CD8-positive, alpha-beta memory T cell (primary cell): ENCODE measurements at places on chromosomes 3 and 15. TPM values are rescaled to one million over a fixed set of nuclear protein-coding genes. Genes with fewer than 3 reads are reported as not detected.

DNA sequence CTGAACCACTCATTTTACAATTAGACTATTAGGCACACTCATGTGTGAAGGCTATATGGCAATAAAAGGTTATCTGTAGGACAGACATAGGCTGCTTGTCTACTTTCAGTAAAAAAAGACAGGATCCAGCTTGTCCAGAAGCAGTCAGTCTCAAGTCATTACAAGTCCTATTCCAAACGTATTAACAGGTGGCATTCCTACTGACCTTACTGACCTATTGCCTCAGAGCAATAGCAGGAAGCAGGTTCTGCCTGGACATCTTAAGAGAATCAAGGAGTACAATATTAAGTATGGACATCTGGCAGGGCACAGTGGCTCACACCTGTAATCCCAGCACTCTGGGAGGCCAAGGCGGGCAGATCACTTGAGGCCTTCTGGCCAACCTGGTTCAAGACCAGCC lies 7.0 kb downstream of the CMTM6 start:
- no peak for DNase-seq

DNA sequence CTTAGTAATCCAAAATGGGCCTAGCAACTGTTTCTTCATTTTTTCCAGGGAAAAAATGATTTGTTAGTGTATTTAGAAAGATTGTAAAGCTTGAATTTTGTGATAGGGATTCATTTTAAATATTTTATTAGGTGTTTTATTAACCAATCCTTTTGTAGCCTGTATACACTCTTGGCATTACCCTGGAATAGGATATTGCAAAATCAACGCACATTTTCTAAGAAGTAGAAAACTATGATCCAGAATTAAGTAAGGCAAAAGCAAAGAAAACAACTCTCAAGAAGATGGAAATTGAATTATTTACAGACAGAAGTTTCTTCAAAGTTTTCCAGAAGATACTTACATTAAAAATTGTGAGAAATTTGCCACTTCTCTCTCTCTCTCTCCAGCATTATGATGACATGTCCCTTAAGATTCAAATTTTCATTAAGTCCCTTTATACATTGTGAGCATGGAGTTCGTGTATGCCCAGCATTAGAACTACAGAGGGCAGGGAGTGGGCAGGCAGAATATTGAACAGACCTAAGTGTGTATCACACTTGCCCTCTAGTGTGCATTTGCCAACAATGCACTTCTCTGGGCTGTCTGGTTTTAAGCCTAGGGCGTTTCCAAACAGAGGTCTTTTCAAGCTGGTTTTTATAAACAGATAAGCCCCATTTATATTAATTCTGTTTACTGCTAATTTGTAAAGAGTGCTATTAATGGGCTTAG lies 28.5 kb upstream of the CMSS1 start:
- DNase-seq, result no peak

DNA sequence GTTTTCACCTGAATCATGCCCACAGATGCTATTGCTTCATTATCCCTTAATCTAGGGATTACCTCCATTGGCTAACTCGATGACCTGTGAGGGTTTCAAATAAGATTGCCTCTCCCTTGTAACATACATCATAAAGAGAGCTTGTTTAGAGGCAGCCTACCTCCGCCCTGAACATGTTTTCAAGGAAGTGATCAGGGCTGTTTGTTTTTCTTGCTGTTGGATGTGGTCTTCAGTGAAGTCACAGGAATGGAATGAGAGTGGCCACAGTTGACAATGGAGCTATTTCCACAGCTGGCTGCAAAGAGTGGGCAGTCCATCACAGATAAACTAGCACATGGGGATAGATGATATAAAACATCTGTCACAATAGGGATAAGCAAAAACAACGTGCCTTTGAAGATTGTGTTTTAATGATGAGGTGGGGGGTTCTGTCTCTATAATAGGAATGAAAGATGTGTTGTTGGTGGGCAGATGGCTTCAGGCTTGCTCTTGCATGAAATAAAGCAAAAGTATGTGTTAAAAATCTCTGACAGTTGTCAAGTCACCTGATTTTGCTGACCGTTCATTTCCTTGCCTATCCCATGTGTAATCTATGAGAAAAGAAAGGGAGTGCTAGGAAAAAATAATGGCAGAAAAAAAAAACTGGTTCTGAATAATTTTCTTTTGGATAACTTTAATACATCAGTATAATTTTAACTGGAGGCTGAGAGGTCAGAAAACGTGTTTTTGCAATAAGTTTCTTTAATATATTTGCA lies 642.3 kb downstream of the RBMS3 start:
- DNase-seq, result no peak

DNA sequence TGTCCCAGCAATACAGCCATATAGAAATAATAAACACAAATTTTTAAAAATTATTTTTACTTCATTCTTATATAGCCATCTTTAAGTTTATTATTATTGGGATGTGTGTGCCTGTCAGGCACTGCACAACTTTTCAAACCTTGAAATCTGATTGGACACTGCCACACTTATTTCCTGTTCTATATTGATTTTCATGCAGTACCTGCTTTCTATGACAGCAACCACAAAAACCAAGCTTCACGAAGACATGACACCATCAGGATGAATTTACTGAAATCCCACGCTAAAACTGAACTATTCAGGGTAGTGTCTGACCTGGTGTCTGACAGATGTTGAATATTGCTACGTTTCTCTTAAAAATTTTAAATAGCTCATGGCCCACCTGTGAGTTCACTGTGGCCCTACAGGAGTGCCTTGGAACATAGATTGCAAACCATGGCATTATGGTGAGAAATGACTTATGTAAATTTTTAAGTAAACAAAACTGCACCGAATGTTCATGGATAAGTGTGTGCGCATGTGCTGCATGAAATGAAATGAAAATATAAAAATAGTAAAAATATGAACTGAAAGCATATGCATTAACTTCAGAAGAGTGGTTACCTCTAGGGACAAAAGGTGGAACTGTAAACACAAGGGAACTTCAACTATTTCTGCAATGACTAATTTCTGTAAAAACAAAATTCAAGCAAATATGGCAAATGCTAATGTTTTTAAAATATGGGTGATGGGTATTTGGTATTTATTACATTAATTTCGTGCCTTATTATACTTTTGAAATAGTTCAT lies 152.3 kb downstream of the ZBTB20 start:
- no peak for DNase-seq

SCAMP5 gene
- 0.74 TPM for total RNA-seq

GRCh38 chr15:34119291-34119690 lies 17.4 kb downstream of the PGBD4 start:
- no peak for DNase-seq

GRCh38 chr15:55942332-55942731 lies 51.1 kb downstream of the NEDD4 start:
- no peak for DNase-seq

TNFAIP8L3 gene
- total RNA-seq, result 2.1 TPM

- DNase-seq, result no peak
These were observed 186.9 kb downstream of the FOXB1 start for GRCh38 chr15:60191016-60191415.

TMEM212 gene
- not detected for total RNA-seq

DNA sequence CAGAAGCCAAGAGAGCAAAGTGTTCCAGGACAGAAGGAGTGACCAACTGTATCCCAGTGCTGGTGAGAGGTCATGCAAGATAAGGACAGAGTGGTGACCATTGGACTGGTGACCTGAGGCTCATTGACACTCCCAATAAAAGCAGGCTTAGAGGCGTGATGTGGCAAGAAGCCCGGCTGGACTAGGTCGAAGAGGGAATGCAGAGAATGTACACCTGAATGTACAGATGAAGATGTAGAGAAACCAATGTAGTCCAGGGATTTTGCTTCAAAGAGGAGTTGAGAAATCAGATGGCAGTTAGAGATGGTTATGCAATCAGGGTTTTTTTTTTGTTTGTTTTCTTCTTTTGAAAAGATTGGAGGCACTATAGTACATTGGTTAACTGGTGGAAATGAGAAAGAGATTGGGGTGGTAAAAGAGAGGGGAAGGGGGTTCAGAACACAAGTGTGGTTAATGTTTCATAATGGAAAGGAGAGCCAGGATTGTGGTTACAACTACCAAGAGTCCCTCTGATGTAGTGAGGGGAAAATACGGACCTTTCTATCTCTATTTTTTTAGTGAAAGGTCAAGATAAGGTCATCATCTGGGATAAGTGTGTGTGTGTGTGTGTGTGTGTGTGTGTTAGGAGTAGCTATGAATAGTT lies 23.3 kb downstream of the ST3GAL6 start:
- no peak for DNase-seq

DNA sequence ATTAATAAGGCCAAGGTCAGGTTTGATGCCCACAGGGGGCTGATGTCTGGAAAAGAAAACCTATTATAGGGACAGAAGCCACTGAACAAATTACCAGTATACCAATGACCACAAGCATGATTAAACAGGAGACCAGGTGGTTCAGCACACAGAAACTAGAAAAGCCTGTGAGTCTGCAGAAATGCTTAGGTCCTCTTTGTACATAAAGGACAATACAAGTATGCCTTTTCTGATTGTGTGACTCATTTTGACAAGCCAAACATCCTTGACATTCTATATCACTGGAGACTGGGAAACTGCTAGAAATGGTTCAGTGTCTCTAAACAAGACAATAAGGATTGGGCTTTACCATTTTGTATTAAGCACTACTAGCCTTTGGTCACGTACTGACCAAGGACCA lies 113.2 kb upstream of the MYO5C start:
- DNase-seq, result no peak

XCR1 gene
- total RNA-seq, result not detected

DNA sequence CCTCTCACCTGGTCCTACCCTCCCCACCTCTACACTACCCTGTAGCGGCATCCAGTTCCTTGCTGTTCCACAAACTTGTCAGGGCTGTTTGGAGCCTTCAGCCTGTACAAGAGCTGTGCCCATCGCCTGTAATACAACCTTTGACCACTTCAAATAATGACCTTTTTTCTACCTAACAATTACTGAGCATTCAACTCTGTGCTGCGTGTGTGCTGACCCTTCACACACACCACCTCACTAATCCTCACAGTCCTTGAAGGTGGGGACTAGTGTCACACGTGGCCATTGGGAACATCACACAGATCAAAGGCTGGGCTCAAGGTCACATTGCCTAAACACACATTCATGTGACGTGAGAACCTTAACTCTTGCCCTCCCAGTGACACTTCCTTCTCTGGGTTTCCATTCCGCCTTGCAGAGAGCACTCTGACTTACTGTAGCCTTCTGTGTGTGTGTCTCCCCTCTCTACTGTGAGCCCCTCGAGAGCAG lies 3.1 kb downstream of the C3orf20 start:
- no peak for DNase-seq

- no peak for DNase-seq
These were observed 97.8 kb downstream of the HMG20A start for GRCh38 chr15:77518458-77518857.

- no peak for DNase-seq
These were observed 100.8 kb upstream of the AZI2 start for GRCh38 chr3:28449398-28449797.

DNA sequence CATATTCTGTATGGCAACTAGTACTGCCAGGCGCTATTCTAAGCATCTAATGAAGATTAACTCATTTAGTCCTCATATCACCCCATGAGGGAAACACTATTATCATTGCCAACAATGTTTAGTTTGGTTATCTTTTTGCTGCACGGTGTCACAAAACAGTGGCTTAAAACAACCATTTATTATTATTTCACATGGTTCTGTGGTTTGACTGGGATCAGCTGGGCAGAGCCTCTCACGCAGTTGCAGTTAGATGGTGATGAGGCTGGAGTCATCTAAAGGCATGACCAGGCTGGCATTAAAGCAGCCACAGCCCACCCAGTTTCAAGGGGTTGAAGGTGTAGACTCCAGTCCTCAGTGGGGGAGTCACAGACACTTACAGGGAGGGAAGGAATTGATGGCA lies 32.8 kb upstream of the RASA2 start:
- no peak for DNase-seq

DNA sequence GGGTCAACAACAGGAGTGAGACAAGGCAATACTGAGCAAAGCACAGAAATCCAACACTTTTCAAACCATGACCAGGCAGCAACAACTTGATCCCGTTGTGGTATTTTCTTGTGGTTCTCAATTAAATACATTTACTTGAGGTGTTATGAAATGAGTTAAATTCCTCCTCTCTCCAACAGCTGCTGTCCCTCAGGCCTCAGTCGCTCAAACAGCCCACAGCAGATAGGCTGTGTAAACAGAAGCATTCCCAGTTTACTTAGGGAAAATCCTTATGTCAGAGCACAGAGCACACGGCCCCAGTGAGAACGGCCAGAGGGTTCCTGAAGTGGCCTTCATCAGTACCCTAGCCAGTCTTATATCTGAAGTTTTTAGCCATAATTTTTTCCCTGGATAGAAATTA lies 359.9 kb downstream of the AGBL1 start:
- DNase-seq, result no peak

CYP1A2 gene
- not detected for total RNA-seq

ZMYND10 gene
- total RNA-seq, result 1.3 TPM

DNA sequence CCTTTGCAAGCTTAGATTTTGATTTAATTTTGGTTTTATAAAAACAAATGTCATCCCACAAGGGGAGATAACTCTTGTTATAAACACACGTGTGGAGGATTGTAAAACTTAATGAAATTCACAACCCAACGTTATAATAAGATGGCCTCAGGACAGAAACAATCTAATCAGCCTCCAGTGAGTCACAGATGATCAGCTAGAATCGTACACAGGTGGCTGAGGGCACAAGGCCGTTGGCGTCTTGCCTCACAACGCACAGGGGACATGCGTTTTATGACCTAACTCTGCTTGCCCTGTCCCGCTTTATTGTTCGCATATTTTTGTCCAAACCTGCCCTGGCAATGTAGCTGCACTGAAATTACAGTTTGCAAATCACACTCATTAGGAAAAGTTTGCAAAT lies 121.9 kb upstream of the PDZRN3 start:
- DNase-seq, result no peak

DNA sequence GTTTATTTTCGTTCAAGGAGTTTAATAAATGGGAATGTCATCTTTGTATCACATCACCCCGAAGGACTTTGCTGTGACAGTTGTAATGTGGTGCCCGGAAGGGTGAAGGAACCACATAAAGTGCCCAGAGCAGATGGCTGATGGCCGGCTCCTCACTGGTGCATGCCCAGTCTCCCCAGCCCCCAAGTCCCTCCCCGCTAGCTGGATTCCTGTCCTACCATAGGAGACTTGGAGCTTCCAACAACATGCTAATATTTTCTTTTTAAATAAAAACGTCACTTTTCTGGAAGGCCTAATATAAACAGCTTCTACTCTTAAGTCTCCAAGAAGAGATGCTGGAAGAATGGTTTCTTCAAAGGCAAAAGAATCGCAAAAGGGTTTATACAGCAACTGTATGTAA lies 273.9 kb upstream of the LRTM1 start:
- DNase-seq, result no peak

GRCh38 chr15:42712584-42712983 lies 24.3 kb downstream of the CDAN1 start:
- no peak for DNase-seq

DNA sequence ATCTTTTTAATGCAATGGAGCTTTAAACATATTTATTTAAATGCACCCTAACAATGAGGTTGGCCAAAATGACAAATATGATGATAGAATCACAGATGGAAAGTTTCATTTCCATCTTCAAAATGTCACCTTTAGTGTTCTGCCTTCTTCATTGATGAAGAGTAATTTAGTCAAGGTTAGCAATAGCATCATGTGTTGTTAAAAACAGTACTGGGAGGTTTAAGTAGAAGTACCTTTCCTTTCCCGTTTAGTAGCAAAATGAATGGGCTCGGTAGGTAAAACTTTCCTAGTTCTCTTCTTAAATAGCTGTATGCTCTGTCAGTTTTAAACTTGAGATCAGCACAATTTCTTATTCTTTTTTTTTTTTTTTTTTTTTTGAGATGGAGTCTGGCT lies 35.1 kb downstream of the EIF2AK4 start:
- no peak for DNase-seq

GRCh38 chr15:64029633-64030032 lies 16.7 kb downstream of the DAPK2 start:
- no peak for DNase-seq
